ENCODE measurements at places on chromosomes 2 and 18.

- no peak for DNase-seq
Measured at GRCh38 chr2:20557635-20558034, 93.3 kb downstream of the HS1BP3 start.

DNA sequence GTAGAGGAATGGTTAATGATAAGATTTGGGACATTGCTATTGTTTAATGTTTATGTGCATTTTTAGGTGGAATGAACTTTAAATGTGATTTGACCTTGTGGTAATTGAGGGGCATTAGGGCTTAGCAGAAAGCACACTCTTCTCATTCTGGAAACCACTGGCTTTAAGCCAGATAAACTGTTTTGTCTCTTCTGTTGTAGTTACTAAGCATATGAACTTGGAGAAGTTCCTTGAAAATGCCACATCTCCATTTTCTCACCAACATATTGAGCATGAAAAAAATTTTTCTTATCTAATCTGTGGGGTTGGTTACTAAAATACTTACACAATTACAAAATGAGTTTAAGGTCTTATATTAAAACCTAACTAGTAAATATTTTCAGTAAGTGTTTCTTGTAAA, 70.8 kb upstream of the FSHR start:
- DNase-seq, result no peak

GRCh38 chr2:64035072-64035942, 16.1 kb upstream of the VPS54 start:
- DNase-seq, result no peak

GRCh38 chr2:68970566-68971265, 3.7 kb upstream of the GKN1 start:
- no peak for DNase-seq

DNA sequence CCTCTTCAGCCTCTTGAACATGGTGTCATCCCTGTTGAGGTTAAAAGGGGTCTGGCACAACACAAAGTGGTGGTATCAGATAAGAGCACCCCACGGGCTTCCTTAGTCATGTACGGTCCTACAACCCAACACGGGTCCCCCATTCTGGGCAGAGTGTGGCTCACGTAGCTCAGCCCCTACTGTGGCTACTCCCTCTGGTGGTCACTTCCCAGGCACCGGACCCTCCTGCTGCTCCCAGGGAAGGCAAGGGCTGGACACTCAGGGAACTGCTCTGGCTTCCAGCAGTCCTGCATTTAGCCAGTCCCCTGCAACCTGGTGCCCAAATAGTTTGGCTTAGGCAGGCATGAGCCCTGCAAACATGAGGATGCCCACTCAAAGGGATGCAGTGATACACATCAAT, 58.6 kb downstream of the GALNT14 start:
- DNase-seq, result no peak

DNA sequence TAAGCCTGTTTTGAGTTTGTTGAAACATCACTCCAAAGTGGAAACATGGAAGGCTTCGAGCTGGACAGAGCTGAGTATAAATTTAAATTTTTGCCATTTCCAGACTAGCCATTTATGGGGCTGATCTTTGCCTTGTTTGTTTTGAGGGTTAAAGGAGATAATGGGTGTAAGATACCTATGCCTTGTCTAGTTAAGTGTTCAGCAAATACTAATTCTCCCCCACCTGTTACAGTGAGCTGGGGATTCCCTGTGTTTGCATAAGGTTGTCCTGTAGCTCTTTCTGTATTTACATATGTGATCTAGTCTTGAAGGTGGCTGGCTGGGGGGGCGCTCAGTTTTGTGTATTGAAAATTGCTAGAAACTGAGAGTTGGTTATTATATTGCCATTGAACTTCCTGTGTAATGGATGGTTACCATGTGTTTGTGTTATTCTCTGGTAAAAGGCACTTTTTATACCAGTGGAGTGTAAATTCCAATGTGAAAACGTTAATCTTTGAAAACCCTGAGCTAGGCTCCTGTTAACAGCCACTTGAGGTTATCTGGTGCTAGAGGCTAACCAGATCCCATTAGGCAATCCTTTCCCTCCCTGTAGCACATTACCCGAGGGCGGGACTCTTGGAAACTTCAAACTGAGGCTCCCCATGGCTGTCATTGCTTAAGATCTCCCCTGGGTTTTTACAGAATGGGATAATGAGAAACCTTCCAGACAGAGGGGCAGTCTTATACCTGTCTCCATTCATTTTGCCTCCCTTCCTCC, 26.7 kb downstream of the TANC1 start:
- no peak for DNase-seq

- DNase-seq, result no peak
Measured at GRCh38 chr18:56166914-56167313, 471.5 kb downstream of the TXNL1 start.

GRCh38 chr2:38720613-38721241, 30.4 kb downstream of the SRSF7 start:
- no peak for DNase-seq

DNA sequence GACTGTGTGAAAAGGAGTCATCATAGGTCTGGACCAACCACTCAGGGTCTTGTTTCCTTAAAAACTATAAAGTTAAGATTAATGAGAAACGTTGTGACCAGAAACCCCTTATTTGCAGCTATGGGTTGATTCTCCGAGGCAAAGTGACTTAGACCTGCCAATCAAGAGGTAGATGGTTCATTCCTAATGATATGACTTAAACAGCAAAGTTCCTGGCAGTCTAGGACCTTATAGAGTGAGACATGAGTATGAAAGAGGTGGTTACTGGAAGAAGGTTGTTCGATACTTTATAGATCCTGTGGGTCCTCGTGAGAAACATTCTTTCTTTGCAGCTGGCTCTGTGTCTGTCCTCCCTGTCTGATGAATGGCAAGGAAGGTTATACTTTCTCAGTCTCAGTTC, 8.0 kb downstream of the SFXN5 start:
- no peak for DNase-seq

DNA sequence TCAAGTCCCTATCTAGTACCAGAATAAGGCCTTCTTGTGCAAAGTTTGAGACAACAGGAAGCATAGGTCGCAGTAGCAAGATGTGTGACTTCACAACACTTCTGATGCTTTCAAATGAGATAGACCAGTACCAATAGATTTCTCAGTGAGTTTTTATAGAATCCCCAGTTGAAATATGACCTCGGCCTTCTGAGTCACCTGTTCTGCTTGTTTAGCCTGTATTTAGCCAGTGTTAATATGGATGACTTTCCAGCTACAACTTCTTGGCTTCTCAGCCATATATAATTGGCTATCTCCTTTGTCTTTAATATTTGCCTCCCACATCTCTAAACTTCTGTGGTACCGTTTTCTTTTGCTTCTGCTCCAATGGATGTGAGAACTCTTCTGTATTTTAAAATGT, 113.8 kb downstream of the KYNU start:
- DNase-seq, result no peak

DNA sequence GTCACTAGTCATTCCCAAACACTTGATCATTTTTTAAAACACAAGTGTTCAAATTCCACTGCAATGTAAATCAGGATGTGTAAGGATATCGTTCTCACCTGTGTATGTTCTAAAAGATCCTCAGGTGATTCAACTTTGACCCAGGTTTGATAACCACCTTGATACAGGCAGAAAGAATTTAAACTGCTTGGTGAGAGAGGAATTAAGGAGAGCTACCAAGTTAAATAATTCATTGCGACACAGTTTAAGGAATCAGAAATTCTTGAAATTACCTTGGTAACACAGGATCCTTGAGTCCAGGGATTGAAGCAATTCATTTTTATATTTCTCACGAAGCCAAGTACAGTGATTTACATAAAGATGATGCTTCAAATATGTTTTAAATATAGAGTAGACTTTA, 80.7 kb upstream of the EHBP1 start:
- DNase-seq, result no peak

- DNase-seq, result no peak
Measured at GRCh38 chr2:61134141-61134540, 27.8 kb upstream of the C2orf74 start.

DNA sequence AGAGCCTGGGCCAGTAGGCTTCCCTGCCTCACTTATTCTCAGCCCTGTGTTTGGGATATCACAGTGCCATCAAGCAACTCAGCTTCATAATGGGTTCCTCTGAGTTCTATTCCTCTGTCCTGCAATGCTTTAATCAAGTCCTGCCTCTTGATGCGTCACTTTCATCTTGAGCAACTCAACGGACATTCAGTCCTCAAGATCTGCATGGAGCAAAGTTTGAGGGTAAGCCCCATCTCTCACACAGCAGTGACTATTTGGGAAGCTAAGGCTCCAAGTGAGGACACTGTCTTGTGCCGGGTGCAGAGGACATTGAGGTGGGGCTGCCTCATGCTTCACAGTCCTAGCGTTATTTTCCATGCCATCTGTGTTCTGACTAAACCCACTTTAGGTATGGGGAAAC, 50.9 kb upstream of the PLB1 start:
- DNase-seq, result no peak

GRCh38 chr2:16243411-16243996, 303.2 kb downstream of the MYCN start:
- no peak for DNase-seq

DNA sequence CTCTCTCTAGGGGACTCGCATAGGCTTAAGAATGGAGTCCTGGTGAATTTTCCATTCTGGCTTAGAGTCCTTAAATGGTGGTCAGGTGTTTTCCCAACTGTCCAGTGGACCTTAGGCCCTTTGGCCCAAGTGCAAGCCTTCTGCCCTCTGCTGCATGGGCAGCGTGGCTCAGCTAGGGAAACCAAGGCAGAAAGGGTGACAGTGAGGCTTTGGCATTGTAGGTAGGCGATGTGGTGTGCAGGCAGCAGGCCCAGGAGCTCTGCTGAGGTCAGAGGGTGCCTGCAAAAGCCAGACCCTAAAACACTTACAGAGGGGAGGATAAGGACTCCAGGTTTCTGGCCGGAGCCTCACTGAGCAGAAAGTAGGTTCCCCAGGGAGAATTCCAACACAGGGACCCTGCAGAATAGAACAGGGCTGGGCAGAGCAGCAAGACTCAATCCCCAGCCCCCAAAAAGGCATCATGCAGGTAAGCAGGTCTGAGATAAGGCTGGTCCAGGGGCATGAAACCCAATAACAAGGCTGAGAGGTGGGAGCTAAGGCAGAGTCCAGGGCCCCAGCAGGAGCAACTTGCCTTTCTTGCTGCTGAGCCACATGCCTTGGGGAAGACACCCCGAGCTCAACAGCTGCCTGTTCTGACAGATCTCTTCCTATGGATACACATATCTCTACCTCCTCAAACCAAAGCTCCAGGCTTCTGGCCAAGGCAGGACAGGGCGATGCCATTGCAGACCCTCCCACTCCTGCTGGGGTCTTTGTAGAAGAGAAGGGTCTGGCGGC, 199.7 kb downstream of the TNS1 start:
- DNase-seq, result no peak

All from stimulated activated CD8-positive, alpha-beta memory T cell treated with anti-CD3 and anti-CD28 coated beads, Interleukin-12 subunit alpha, Interleukin-12 subunit beta, amount 100 ng/mL, for 1 hour (primary cell).